Muscle of leg (tissue), 16 donors: ENCODE measurements at places on chromosomes 2 and 18.

GRCh38 chr18:48860269-48861180 lies 90.2 kb downstream of the SMAD7 start:
- H3K4me1 ChIP-seq: peaks cover 40% of the 10 kb centered on the region
- peak overlapping the region; percentile 86 for H3K27ac ChIP-seq
- H3K36me3 ChIP-seq: peaks cover 18% of the 10 kb centered on the region
- H3K4me3 ChIP-seq: no peak overlapping the region

DNA sequence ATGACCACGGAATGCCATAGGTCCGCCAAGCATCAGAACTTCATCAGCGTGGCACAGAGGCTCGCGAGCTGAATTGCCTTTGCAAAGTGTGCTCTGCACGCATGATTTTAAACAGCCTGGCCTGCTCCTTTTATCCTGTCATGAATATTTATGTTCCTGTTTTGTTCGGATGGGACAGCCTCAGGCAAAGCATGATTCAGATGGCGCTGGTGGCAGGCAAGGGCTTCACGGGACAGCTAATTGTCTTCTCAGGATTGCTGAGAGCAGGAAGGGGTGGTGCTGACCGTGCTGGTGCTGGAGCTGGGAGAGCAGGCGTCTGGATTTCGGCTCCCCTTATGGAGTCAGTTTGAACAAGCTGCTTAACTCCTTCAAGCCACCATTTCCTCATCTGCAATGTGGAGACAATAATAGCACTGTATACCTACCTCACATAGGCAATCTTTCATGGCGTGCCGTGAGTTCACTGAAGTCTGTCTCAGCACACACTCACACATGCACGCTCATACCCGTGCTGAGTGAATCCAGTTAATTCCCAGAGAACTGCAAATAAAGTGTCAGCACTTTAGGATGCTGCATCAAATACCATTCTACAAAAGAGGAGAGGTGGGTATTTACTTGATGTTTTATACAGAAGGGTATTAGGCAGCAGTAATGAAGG lies 79.7 kb upstream of the APCDD1 start:
- no peak overlapping the region for H3K27ac ChIP-seq
- H3K4me3 ChIP-seq: no peak overlapping the region
- DNase-seq: no peak
- no peaks in the 10 kb centered on the region for H3K36me3 ChIP-seq
- peaks cover 15% of the 10 kb centered on the region for H3K4me1 ChIP-seq

DNA sequence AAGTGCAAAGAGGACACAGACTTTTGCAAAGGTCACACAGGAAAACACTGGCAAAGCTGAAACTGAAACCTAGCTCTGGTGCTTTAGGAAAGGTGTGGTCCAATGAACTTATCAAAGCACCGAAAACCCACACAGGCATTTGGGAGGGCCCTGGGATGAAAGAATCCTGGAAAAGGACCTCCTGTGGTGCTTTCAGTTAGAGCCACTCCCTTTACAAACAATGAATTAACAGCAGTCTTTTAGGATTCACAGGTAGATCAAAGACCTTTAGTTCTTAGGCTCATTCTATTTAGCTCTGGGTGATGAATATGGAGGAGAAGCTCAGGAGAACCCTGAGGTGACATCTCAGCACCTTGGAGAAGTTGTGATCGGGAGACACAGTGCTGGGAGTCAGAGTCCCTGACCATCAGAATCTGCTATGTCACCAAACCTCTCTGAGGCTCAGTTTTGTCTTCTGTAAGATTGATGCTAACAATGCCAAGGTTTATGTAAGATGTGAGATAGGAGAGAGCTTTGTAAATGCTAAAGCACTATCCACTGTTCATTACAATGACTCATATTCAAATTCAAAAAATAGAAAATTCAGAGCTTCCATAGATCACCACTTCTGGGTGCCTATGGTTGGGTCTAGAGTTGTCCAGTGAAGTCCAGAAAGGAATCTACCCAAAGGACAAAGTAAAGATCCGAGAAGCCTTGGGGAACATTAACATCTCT lies 39.3 kb downstream of the VSNL1 start:
- no peaks in the 10 kb centered on the region for H3K27me3 ChIP-seq
- no peak overlapping the region for H3K27ac ChIP-seq
- no peak for DNase-seq
- H3K36me3 ChIP-seq: no peaks in the 10 kb centered on the region
- no peak overlapping the region for H3K4me3 ChIP-seq

GRCh38 chr2:241769819-241770184 lies 6.8 kb upstream of the GAL3ST2 start:
- DNase-seq: no peak
- no peak overlapping the region for H3K27ac ChIP-seq
- peaks cover 22% of the 10 kb centered on the region for H3K4me1 ChIP-seq
- H3K36me3 ChIP-seq: no peaks in the 10 kb centered on the region
- H3K4me3 ChIP-seq: no peak overlapping the region
- peaks cover 13% of the 10 kb centered on the region for H3K27me3 ChIP-seq

DNA sequence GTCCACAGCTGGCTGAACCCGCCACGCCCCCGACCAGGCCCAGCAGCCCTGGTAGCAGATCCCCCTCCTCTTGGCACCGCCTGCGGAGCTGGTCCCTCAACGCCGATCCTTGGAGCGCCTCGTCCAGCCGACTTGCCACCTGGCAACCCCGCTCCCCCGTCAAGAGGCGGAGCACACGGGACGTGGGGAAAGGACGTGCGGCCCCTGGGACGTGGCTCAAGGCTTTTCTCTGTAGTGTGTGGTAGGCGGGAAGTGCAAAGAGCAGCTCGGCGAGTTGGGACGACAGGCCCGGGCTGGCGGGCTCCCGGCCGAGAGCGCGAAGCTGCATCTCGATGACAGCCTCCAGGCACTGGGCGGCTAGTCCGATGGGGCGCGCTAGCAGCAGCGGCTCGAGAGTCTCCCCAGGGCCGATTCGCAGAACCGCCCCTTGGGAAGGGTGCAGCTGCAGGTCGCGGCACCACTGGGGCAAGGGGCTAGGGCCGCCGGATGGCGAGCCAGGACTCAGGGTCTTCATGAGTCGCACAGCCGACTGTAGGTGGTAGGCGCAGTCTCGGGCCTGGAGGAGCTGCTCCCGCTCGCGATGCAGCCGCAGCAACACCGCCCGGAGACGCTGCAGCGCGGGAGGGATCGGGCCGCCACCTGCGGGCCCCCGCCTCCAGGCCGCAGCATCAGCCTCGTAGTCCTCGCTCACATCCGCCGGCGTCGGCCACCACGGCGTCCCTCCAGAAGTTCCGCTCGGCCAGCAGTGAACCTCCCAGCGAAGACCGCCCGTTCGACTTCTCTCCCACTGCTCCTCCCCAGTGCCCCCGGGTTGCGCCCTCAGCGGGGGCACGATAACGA lies 617 bp downstream of the CCDC142 start:
- H3K27me3 ChIP-seq: no peaks in the 10 kb centered on the region
- peak overlapping the region; percentile 86 for H3K4me3 ChIP-seq
- DNase-seq: no peak
- peaks cover 24% of the 10 kb centered on the region for H3K4me1 ChIP-seq
- H3K27ac ChIP-seq: peak overlapping the region; percentile 96
- peaks cover 29% of the 10 kb centered on the region for H3K36me3 ChIP-seq

- DNase-seq: no peak
- no peak overlapping the region for H3K4me3 ChIP-seq
- H3K27ac ChIP-seq: no peak overlapping the region
- no peaks in the 10 kb centered on the region for H3K27me3 ChIP-seq
Measured at GRCh38 chr2:204104811-204105210, 168.2 kb downstream of the ICOS start.

DNA sequence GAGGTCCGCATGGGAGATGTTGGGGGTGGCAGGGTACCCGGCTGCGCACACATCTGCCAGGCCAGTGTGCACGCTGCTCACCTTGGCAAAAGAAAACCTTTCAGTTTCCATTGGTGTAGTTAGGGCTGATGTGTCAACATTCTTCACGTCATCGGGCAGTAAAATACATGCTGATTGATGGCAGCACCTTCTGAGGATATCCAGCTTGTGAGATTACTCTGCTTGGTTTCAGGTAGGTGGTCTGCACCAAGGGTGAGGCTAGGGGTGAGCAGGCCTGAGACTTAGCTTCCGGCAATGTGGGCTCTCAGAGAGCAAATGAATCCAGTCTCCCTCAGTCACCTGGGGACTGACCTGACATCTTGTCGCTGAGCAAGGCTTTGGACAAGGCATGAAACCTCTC lies 19.3 kb upstream of the ACKR3 start:
- no peaks in the 10 kb centered on the region for H3K27me3 ChIP-seq
- no peaks in the 10 kb centered on the region for H3K36me3 ChIP-seq
- no peak overlapping the region for H3K27ac ChIP-seq
- DNase-seq: no peak
- peaks cover 13% of the 10 kb centered on the region for H3K4me1 ChIP-seq
- no peak overlapping the region for H3K4me3 ChIP-seq

GRCh38 chr2:111930875-111931274 lies 32.5 kb downstream of the MERTK start:
- H3K36me3 ChIP-seq: no peaks in the 10 kb centered on the region
- no peak overlapping the region for H3K27ac ChIP-seq
- DNase-seq: peak; percentile 37

DNA sequence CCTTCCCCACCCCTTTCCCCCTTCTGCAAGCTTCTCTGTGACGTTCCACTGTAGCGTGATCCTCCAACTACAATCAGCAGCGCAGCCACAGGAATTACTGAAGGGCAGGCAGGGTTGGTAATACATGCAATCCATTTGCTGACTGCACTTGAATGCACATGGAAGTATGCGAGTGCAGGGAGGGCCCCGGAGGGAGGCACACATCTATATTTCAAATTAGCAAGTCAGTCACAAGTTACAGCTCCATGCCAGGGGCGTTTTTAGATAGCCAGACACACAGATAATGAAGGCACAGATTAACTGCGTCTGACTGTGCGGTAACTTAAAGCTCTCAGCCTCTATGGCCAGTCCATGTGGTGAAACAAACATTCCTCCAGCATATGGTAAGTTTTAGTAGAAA lies 209.2 kb upstream of the GATA6 start:
- H3K4me1 ChIP-seq: peaks cover 2% of the 10 kb centered on the region
- no peaks in the 10 kb centered on the region for H3K27me3 ChIP-seq
- no peak overlapping the region for H3K27ac ChIP-seq
- H3K36me3 ChIP-seq: no peaks in the 10 kb centered on the region

DNA sequence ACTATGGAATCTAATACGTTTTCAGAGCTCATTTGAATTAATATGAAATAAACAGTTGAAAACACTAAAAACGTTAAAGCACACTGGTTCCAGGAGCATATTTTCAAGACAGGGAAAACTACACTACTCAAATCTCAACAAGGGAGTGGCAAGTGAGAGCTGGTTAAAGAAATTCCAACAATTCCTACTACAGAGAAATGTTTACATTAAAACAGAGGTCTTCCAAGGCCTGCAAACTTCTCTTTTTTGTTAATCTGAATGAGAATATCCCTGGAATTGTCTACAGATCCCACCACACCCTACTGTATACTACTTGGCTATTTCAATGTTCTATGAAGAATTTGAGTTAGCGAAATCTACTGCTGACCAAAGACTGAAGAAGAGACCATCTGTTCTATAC lies 231.5 kb downstream of the ZEB2 start:
- DNase-seq: no peak
- H3K4me1 ChIP-seq: no peaks in the 10 kb centered on the region
- H3K4me3 ChIP-seq: no peak overlapping the region
- no peaks in the 10 kb centered on the region for H3K36me3 ChIP-seq
